ENCODE measurements at places on chromosomes 2 and 18.

- DNase-seq = no peak
Observed at GRCh38 chr2:10532638-10533101, 84.5 kb upstream of the ODC1 start.

- no peak for DNase-seq
Observed at GRCh38 chr2:239824866-239825704, 200.1 kb downstream of the NDUFA10 start.

- no peak for DNase-seq
Observed at GRCh38 chr18:39241534-39241933, 1675.9 kb upstream of the CELF4 start.

DNA sequence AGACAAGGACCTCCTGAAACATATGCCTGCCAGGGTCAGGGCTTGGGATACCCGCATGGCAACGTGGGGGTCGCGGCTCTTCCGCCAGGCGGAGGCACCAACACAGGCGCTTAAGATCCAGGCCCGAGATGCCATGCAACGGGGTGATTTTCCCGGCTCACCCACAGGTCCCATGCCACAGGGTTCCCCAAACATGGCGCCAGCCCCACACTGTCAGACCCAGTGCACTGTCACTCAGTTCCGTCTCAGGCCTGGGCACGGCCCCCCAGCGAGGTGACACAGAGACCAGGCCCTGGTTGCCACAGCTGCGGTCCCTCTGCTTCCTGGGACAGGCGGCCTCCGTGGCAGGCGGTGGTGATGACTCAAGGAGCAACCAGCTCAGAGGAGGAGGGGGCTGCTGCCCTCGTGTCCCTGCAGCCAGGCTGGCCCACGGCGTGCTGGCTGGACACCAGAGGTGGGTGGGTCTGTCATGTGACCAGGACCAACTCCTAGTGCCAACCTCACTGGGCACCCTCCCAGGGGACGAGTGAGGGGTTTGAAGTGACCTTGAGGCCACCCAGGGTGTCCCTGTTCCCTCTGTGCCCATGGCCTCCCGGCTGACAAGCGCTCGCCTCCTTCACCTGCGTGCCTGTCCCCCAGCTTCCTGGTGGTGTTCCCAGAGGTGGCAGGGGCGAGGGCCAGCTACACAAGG, 4.9 kb downstream of the PDCD1 start:
- no peak for DNase-seq

DNA sequence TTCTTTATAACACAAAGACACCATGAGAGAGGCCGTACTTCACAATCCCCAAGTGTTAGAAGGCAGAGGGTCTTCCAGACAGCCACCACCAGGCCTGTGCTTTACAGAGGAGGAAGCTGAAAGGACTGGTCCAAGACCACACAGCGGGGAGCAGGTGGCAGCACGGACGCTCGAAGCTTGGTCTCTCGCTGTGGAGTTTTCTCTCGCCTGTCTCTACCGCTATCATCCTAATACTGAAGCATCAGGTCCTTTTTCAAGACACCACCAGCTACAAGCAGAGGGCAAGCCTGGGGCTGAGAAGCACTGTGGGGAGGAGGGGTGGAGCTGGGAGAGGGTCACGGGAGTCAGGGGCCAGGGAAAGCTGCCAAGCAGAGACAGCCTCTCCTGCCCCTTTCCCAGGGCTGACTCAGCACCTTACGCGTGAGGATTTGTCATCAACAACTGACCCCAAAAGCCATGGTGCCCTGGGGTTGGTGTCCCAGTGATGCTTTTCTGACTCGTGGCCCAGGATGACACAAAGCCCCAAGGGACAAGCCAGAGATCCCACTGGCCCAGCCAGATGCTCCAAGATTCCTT, 31.9 kb upstream of the FOSL2 start:
- peak; percentile 23 for DNase-seq

All from NCI-H82 (cell line).